ENCODE measurements at places on chromosomes 2 and 18.

- no peak for DNase-seq
Measured at GRCh38 chr2:57434972-57435371, 611.6 kb upstream of the VRK2 start.

DNA sequence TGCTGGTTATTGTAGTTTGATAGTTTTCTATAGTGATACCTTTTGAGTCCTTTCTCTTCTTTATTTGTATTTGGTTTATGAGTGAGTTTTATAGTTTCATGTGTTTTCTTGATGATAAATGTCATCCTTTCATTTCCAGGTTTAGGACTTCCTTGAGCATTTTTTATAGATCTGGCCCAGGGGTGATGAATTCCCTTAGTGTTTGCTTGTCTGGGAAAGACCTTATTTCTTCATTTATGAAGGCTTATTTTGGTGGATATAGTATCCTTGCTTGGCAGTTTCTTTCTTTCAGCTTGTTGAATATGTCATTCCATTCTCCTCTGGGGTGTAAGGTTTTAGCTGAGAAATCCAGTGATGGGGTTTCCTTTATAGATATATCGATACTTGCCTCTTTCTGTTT is 53.9 kb downstream of the OTX1 start:
- DNase-seq, result no peak

DNA sequence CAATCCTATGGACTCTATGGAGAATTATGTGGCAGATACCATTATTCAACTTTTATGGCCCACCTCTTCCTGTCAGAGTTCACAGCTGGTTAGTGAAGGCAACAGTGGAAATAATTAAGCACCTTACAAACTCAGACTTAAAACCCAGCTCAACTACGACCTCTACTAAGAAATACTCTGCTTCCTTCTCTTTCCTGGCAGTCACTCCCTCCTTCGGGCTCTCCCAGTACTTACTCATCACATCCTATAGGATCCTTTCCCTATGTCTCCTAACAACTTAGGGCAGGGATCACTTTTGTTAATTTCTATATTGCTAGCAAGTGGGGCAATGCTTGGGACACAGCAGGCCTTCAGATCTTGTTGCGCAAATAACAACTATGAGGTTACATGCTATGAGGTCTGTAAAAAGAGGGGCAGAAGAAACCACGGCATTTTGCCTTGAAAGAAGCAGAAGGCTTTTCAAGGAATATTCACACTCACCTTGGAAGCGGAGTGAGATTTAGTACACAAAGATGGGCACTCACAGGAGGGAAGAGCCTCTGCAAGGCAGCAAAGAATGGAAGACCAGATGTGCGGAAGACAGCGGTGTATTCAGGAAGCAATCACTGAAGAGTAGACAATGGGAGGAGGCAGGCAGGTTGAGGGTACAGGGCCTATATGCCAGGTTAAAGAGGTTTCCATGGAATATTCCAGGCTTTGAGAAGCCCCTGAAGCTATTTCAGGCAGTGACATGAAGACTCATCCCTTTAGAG is 2.1 kb downstream of the STK39 start:
- DNase-seq, result no peak

DNA sequence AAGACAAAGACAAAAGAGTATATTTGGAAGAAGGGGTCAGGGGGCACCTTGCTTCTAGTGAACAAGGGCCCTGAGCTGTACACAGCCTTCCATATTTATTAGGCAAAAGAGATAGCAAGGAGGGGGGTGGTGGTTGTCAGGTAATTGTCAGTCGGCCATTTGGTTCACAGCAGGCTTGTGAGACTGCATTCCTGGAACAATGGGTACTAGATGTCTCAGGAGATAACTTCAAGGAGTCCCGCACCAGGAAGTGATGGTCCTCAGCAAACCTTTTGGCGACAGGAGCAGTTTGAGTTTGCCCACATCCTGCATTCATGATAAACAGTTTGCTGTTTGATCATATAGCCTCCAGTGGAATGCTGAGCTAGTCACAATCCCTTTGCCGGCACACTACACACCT is 376.4 kb upstream of the RAB12 start:
- DNase-seq, result no peak

DNA sequence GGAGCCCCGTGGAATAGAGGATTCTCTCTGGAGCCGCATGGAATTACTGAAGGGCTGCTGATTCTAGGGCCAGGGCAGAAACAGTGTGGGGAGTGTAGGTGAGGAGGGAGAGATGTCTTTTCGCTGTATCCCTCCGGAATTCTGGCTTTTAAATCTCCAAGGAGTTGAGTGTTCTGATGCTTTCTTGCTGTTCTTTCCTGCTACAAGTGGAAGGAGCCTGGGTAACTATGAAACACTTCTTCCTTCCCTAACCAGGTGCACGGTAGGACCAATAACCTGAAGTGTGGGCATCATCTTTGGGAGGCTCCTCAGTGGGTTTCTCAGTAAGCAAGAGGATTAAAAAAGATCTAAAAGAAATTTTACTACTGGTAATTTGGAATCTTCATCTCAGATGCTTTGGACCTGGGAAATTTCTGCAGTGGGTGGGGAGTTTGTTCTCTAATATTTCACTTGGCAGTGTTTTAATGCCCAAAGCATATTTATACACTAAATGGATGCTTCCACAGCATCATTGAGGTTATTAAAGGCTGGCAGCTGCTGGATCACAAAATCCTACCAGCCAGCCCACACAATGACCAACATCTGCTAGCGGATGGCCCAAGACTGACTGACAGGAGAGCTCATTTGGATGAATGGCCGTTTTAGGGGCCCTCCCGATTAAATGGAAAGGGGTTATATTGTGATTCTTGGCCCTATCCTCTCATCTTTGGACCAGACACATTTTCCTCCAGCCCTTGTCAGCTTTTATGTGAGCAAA is 2.1 kb downstream of the EML6 start:
- DNase-seq, result no peak

GRCh38 chr2:112153179-112153490 is 14.9 kb downstream of the FBLN7 start:
- no peak for DNase-seq

DNA sequence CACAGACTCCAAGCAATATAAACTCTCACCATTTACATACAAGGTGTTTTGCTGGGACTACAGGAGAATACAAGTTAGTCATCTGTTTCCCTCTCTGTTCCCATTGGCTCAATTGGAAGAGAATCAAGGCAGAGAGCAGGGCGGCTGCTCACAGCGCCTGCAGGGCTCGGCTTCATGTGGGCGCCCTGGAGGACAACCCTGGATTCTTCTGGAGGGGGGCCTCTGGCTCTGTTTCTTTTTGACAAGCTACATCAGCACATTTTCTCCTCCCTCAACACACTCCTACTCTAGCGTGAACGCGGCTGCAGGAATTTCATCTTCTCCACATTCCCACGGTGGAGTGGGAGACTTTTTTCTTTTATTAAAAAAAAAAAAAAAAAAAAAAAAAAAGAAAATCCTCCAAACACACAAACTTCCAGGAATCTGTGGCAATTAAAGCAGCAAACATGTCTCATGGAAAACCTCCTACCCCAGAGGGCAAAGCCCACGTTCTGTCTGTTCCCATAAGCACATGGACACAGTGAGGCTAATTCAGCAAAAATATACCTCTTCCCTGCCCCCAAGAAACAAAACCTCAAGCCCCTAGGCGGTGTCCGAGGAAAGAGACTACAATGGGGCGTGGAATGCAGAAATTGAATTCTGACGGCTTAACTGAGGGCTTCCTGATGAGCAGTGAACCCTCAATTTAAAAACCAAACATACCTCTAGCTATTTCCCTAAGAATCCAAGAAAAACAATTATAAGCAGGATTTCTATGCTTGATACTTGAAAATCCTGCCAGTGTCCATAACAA is 50.6 kb downstream of the PARD6G start:
- no peak for DNase-seq

- DNase-seq, result no peak
Measured at GRCh38 chr2:241811952-241812729, 3.1 kb downstream of the NEU4 start.

DNA sequence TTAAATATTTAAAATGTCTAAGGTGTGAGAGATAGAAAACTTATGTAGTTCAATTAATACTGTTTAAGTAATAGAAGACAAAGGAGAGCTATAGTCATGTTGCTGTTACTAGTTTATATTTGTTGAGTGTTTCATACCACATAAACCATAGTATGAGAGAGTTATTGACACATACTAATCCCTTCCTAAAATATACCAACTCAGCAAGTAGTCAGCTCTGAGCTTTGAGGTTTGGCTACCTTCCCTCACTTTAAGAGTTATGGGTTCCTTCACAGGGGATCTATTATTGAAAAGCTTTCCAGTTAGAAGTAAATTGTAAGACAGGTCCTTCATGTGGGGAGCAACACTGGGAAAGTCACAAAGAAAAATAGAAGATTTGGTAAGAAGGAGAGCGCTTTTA is 701.6 kb upstream of the ZEB2 start:
- no peak for DNase-seq

DNA sequence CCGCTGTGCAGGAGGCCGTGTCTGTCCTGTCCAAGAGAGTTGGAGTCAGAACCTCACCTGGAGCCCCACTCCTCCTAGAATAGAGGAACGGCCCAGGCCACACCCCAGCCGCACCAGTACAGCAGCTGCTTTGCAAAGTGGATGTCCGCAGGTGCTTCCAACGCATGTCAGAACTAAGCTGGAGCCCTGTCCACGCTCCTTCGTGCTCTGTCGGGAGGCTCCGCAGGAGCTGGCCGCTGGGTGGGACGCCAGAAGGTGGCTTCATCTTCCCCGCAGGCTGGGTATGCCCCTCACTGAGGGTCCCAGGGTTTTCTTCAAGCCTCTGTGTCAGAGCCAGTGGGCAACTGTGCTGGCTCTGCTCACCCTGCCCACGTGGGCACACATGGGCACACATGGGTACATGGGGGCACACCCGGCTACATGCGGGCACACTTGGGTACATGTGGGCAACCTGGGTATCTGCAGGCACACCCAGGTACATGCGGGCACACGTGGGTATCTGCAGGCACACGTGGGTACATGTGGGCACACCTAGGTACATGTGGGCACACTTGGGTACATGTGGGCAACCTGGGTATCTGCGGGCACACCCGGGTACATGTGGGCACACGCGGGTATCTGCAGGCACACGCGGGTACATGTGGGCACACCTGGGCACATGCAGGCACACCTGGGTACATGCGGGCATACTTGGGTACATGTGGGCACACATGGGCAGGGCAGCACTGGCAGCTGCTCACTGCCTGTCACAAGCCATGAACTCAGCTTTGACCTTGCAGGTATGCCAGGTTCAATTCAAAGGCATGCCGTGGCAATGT is 67.1 kb upstream of the CTDP1 start:
- no peak for DNase-seq

DNA sequence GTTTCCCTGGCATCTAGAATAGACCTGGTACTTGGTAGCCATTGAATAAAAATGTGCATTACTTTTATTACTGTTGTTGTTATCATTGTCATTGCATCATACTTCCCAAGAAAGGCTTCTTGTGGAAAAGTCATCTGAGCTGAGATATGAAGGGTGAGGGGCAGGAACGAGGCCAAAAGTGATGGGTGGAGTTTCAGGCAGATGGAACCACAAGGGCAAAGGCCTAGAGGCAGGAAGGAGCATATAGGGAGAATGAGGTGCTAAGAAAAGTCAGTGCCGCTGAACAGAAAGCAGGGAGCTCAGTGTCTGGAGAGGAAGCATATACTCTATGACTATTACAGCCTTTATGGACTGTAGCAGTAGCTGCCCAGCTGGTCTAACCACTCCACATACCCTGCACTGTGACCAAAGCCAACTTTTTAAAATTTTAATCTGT is 219.3 kb downstream of the SPP2 start:
- no peak for DNase-seq

DNA sequence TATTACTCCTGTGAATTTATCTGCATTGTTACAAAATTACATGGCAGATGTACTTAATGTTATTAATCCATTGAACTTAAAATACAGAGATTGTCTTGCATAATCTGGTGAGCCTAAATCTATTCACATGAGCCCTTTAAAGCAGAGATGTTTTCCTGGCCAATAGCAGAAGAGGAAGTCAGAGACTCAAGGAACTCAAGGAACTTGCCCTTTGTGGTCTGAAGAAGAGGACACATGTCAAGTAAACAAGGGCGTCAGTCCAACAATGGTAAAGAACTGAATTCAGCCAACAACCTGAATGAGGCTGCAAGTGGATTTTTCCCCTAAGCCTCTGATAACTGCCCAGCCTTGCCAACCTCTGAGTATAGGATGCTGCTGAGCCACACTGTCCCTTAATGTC is 356.3 kb upstream of the PKDCC start:
- DNase-seq, result no peak

All from stimulated activated CD4-positive, alpha-beta T cell treated with anti-CD3 and anti-CD28 coated beads, Interleukin-1b, Interleukin-23, amount 100 ng/mL, for 1 hour (primary cell).